ENCODE measurements at places on chromosomes 5 and 9. TPM values are rescaled to one million over a fixed set of nuclear protein-coding genes. Genes with fewer than 3 reads are reported as not detected.

DNA sequence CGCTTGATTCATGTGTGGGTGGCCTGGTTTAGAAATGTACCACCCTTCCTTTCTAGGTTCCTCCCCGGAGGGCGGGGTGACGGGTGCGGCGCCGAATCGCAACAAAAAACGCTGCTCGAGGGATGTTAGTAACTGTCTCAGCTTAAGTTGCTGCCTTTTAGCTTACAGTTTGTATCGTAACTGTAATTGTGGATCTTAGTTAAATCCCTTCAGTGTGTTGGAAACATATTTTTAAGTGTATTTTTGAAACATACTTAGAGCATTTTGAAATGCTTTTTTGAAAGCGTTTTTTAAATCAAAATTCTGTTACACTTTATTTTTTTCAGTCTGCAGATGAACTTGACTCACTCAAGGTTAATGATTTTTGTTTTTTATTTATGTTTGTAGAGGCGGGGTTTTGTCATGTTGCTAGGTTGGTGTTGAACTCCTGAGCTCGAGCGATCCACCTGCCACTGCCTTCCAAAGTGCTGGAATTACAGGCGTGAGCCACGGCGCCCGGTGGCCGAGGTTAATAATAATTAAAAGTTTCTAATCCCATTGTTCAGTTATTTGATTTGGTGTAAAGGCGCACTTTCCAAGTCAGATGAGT, 997 bp upstream of the CHD1 start:
- H3K27me3 ChIP-seq = no peaks in the 10 kb centered on the region
- H3K36me3 ChIP-seq = peaks cover 14% of the 10 kb centered on the region
- H3K27ac ChIP-seq = no peak overlapping the region
- peak overlapping the region; percentile 87 for H3K4me3 ChIP-seq

- H3K36me3 ChIP-seq = no peaks in the 10 kb centered on the region
- no peak overlapping the region for H3K27ac ChIP-seq
- H3K4me3 ChIP-seq = no peak overlapping the region
- H3K4me1 ChIP-seq = no peaks in the 10 kb centered on the region
- DNase-seq = no peak
Measured at GRCh38 chr9:99056886-99057664, 47.8 kb upstream of the TGFBR1 start.

DNA sequence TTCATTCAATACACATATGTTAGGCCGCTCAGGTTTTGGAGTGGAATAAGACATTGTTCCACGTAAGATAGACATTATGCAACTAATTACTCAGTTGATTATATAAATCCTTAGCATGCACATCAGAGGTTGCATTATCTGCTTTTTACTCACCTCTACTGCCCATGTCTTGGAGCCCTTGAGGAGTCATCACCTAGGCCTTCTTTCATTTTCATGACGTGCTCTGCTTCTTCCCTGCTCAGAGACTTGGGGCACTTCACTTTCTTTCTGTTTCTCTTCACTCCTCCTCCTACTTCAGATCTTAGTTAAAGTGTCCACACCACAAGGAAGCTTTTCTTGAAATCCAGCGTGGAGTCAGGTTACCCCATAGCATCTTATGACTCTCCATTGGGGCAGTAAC, 241.1 kb downstream of the TLR4 start:
- H3K4me3 ChIP-seq = no peak overlapping the region
- no peak for DNase-seq
- H3K27ac ChIP-seq = no peak overlapping the region
- no peaks in the 10 kb centered on the region for H3K36me3 ChIP-seq
- H3K4me1 ChIP-seq = no peaks in the 10 kb centered on the region

DNA sequence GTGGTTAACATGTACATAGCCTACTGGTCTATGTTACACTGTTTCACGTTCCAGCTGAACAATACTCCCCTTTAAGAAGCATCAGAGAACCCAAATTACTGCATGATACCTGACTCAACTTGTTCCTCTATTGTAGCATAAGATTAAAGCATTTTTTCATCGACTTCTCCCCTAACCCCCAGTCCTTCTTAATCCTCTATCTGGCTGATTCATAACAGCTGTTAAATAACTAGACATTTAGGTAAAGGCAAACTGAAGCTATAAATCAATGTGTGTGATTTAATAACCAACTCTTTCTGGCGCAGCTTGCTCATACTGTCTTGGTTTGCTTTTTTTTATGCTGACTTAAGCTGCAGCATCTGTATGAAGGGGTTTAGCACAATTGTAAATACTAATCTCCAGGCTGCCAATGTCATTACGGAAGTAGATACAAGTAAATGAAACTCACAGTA, 94.2 kb upstream of the MTAP start:
- no peak overlapping the region for H3K27ac ChIP-seq
- no peaks in the 10 kb centered on the region for H3K4me1 ChIP-seq
- DNase-seq = no peak
- no peak overlapping the region for H3K4me3 ChIP-seq
- H3K27me3 ChIP-seq = no peaks in the 10 kb centered on the region

LRRC70 gene
- 0.55 TPM for total RNA-seq

DOCK8 gene
- total RNA-seq = 2.3 TPM

GRCh38 chr9:133505186-133505830, 19.5 kb downstream of the MYMK start:
- DNase-seq = no peak
- H3K27ac ChIP-seq = no peak overlapping the region
- peaks cover 14% of the 10 kb centered on the region for H3K36me3 ChIP-seq
- no peaks in the 10 kb centered on the region for H3K27me3 ChIP-seq

Data from H9 (cell line).